Gastroesophageal sphincter (tissue), 4 donors: ENCODE measurements at places on chromosomes 6 and 20.

- no peak for ATAC-seq
These were observed 109.0 kb downstream of the TAF4 start for GRCh38 chr20:61956396-61957342.

GRCh38 chr20:728256-728944 lies 39.9 kb downstream of the SLC52A3 start:
- no peak for ATAC-seq

- no peak for ATAC-seq
These were observed 82.5 kb upstream of the PTPN1 start for GRCh38 chr20:50427719-50428083.

DNA sequence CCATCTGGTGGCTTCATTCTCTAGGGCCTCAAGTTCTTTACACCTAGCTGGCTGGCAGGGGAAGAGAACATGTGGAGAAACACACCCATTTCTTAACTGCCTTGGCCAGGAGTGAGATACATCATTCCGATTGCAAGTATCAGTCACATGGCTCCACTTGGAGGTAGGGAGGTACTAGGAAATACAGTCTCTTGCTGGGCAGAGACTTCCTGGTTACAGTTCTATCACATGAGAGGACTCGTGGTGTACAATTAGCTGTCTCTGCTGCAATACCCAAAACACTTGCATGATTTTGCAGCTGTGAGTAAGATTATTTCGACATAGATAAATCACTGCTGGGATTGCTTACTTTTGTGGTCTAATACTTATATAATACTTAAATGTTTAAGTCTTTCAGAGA lies 51.1 kb downstream of the GTF2H5 start:
- ATAC-seq: peak; percentile 83

- ATAC-seq: no peak
These were observed 52.3 kb upstream of the TMEM170B start for GRCh38 chr6:11485271-11485670.

- ATAC-seq: no peak
These were observed 18.7 kb downstream of the NANP start for GRCh38 chr20:25605148-25605547.

DNA sequence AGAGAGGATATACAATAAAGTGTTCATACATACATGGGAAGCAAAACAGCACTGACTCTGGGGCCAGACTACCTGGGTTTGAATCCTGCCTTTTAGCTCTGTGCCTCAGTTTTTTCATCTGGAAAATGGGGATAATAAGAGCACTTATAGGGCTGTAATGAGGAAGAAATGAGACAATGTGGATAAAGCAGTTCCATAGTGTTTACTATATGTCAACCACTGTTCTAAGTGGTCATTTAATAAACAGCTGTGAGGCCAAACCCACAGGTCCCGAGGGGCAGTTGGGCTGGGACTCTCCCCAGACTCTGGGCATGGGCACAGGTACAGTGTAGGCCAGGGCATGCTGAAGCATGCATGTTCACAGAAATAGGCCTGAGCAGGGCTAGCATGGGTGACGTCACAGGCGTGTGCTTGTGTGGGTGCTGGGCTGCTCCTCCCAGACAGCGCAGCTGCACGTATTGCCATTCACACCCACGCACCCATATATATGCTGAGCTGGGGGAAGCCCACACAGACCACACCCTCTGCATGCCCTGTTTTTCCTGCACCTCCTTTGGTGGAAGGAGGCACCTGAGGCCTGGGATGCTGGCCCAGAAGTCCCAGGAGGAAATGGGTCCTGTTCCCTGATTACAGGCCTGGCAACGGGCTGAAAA lies 3.5 kb upstream of the PLCG1 start:
- no peak for ATAC-seq

DNA sequence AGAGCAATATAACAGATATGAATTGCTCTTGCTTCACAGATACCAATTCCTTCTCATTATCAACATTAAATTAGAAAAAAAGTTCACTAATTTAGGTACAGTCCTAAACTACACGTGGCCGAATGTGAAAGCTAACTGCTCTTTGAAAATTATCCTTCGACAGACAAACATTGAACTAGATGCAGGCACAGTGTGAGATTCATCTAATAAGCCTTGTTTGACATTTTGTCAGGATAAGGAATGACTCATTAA lies 1.1 kb downstream of the FAM184A start:
- no peak for ATAC-seq

DNA sequence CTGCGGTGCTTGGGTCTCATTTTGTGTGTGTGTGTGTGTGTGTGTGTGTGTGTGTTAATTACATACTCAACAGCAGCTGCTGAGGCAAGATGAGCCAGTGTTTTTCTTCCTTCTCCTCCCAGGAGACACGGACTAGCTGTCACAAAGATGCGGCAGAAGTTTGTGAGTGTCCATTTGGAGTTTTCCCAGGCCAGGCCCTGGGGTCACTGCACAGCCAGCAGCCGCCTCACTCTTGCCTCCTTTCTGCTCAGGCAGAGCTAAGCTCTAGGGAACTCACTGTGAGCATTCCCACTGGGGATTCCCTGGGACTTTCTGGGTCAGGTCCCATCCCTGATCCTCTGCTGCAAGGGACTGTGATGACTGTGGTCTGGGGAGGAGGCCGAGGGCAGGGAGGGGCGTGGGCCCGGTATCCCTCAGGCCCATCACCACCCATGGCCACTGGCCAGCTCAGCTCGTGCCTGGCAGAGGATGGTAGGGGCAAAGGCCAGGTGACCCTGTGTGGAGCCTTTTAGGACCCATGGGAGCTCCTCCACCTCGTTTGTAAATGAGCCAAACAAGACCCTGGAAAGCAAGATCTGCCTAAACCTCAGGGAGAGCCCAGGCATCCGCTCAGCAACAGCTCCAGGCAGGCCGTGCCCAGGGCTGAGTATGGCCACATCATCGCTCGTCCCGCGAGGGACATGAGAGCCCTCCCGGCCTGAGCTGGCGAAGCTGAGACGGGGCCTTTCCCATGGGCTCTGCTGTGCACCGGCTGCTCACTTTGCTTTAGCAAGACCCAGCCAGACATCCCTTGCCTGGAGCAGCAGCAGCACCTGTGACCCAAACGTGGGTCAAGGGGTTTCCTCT lies 102.0 kb downstream of the PSMB1 start:
- no peak for ATAC-seq

GRCh38 chr6:157778719-157779118 lies 44.3 kb upstream of the SNX9 start:
- ATAC-seq: no peak

GRCh38 chr6:170156448-170157375 lies 134.2 kb downstream of the DLL1 start:
- no peak for ATAC-seq

GRCh38 chr6:53281518-53282215 lies 67.1 kb downstream of the ELOVL5 start:
- ATAC-seq: no peak
